ENCODE measurements at places on chromosomes 1 and 21.

DNA sequence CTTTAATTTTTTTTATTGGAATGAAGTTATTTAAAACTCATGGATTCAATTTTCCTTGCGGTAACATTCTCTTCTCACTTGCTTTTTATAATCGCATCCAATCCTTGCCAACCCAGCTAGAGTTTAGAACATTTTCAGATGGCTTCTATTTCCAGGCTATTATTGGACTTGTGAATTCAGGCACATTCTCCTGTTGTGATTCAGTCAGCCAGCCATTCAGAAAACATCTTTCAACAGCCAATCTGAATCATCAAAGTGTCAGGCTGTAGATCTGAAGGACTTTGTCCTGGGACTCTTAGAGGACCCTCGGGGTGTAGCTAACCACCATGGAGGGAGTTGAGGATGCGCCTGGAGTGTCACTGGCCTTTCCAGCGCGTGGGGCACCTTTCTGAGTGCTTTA, 92.4 kb downstream of the PRDM2 start:
- DNase-seq, result no peak

- no peak for DNase-seq
Observed at GRCh38 chr1:217253351-217253750, 377.5 kb downstream of the GPATCH2 start.

GRCh38 chr1:247402120-247402675, 13.8 kb upstream of the NLRP3 start:
- no peak for DNase-seq

DNA sequence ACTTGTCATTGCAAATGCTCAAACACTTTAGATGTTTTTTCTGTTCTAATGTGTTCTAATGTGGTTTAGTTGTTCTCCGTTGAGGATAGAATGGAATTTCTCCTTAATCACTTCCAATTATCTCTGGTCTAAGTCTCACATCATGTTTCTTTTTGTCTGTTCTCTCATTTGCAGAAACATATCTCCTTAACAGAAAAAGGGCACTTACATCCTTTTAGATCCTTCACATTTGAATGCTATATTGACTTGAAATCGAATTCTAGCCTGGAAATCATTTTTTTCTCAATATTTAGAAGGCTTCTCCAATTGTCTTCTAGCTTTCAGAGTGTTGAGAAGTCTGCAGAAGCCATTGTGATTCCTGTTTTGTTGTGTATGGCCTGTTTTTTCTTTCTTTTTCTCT, 7.3 kb upstream of the SAMSN1 start:
- DNase-seq, result no peak

DNA sequence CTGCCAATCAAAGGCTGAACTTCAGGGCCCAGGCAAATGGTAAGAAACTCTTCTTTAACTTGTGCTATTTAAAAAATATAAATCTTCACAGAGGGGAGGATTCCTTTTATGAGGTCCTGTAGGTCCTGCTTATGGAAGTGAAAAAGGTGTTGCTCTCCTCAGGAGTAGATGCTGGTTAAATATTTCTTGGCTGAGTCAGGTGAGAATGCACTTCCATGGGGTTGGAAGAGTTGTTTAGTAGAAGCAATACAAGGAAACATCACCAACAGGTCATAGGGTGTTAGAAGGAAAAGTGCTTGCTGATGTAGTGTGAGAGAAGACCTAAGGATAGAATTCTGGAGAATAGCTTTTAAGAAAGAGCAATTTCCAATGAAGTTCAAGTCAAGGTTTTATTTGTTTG, 42.2 kb upstream of the ATP1A1 start:
- DNase-seq, result no peak

Data from AML-193 (cell line).